Stimulated activated CD8-positive, alpha-beta memory T cell treated with anti-CD3 and anti-CD28 coated beads, Interleukin-15, amount 100 ng/mL, for 4 hours (primary cell): ENCODE measurements at places on chromosomes 3 and 15.
A peak's percentile ranks its signal among the peaks of the same experiment; 100 is the strongest.

DNA sequence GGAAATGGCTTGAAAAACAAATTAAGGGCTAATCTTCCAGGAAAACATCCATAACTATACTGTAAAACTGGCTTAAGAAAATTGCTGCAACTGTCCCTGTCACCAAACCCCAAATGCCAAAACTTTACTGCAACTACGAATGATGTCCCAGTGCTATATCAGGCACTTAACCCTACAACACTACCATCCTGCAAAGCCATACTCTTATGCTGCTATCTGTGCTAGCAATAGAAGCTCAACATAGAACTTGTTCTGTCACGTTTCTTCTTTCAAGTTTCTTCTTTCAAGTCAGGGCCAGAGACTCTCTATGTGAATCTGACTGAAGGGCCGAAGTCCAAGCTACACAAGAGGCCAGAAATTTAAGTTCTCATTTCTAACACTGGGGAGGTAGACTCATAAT, 92.5 kb downstream of the IGSF11 start:
- no peak for DNase-seq

DNA sequence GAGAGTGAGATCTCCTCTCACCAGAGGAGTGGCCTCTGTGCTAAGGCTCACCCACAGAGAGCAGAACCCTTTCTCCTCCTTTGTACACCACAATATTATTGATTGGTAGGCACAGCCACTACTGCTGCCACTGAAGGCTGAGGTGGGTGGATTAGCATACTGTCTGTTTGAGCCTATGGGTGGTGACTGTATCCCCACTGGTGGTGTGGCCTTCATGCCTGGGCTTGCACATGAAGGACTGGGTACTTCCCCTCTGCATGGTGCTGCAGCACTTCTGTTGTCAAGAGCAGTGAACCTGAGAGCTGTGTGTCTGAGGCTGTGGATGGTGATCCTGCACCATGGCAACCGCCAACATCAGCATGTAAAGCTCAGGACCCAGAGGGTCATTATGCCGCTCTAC, 35.7 kb upstream of the NECTIN3 start:
- no peak for DNase-seq

DNA sequence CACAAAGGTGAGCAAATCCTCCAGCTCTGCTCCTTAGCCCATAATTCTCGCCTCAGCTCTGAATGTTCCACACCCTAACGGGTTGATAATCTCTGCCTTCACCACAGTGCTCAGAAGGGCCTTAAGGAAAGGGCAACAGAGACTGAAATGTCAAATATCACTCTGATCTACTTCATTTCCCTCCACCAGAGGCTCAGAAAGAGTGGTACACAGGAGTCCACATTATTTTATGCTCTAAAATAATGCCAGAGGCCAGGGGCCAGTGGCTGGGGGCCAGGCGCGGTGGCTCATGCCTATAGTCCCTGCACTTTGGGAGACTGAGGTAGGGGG, 72.2 kb downstream of the MB21D2 start:
- DNase-seq: no peak

DNA sequence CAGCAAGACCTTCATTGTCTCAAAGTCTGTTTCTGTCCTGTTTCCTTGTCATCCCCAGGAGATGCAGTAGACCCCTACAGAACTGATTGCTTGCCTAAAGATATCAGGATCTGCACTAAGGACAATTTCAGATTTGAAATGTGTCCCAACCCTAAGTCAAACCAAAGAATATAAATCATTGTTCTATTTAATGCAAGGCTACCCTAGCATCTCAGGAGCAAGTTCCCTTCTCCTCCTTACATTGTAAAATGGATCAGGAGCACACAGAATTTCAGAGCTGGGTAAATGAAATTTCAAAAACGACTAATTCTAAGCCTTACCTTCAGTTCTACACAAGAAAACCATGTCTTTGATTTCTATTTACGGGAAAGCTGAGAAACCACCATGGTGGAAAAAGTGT, 360.9 kb upstream of the KCNH8 start:
- DNase-seq: no peak

GRCh38 chr15:45234562-45235235, 17.3 kb upstream of the SLC28A2 start:
- no peak for DNase-seq

DNA sequence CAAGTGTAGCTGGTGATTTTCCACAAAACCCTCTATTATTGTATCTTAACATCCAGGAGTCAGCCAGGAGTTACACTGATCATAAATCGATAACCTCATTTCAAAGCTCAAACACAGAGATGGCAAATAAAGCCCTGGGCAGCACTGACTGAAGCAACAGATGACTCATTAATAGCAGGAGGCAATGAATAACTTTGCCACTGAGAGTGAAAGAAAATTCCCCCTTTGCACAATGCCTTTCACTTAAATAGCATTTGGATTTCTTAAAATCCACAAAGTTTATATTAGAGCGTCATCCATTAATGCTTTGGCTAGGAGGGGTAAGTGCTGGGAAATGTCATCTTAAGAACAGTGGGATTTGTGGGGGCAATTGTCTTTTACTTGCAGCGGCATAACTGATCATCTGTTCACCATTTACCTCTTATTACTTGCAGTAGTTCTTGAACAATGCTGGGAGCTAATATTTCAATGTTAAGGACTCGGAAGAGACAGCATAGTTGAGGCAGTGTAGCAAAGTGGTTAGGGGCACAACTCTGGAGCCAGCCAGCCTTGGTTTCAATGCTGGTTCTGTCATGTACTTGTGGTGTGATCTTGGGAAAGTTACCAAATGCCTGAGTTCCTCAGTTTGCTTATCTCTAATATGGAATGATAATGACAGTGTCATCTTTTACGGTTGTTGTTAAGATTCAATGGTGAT, 630.4 kb upstream of the TBL1XR1 start:
- no peak for DNase-seq

GRCh38 chr3:71926262-71926600, 141.3 kb upstream of the PROK2 start:
- no peak for DNase-seq

- no peak for DNase-seq
Observed at GRCh38 chr3:3666664-3667063, 132.6 kb upstream of the LRRN1 start.

DNA sequence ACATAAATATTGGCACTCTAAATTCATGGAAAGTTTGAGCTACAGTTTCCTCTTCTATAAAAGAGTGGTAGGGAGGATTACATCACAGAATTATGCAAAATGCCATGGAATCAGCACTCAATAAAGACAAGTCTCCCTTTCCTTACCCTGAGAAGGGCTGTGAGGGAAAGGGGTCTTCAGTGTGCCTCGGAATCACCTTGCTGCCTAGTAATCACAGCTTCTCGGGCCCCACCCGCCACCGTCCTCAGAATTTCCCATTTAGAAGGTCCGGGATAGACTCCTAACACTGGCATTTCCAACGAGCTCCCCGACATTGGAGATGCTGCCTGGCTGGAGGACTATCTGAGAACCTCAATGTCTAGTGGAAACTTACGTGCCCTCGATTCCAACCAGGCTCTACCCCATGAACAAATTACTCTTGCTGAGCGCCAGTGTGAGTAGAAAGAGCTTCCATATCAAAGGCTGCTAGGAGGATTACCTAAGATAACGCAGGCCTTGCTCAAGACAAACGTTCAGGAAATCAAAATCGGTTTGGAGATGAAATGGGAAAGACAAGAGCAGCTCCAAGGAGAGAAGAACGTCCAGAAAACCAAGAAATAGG, 92.1 kb upstream of the CHD2 start:
- DNase-seq: no peak

- DNase-seq: no peak
Observed at GRCh38 chr3:150469031-150469930, 61.2 kb downstream of the TSC22D2 start.

- no peak for DNase-seq
Observed at GRCh38 chr3:81707996-81708395, 53.4 kb downstream of the GBE1 start.

DNA sequence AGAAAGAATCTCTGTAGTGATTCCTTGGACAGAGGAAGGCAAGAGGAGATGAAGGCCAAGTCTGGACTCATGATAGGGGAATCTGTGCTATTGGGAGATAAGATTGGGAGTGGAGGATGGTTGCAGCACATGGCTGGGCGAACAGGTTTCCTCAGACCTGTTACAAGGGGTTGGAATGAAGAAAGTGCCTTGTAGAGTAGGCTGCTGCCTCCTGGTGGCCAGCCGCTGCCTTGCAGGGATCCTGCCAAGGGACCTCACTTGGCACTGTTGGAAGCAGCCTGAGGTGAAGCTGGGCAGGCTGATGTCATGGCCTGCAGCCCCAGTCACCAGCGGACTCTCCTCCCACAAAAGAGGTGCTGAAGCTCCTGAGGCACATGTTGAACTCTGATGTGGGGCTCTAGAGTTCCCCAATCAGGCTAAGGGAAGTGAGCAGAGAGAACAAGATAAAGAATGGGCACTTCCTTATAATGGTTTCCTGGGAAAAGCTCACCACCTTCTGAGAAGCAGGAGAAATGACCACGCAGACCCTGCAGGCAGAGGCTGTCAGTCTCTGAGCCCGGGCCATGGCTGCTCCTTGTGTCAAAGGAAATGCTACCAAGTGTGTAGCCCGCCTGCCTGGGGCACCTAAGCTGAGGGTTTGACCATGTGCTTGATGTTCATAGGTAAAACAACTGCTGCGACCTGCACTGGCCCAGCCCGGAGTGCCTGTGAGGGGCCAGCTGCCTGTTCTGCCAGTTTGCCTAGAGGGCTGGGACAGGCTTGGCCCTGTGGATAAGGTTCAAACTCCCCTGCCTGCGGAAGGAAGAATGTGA, 1.6 kb upstream of the TEX264 start:
- peak; percentile 66 for DNase-seq

GRCh38 chr15:83127547-83128150, 20.2 kb downstream of the TM6SF1 start:
- DNase-seq: no peak

DNA sequence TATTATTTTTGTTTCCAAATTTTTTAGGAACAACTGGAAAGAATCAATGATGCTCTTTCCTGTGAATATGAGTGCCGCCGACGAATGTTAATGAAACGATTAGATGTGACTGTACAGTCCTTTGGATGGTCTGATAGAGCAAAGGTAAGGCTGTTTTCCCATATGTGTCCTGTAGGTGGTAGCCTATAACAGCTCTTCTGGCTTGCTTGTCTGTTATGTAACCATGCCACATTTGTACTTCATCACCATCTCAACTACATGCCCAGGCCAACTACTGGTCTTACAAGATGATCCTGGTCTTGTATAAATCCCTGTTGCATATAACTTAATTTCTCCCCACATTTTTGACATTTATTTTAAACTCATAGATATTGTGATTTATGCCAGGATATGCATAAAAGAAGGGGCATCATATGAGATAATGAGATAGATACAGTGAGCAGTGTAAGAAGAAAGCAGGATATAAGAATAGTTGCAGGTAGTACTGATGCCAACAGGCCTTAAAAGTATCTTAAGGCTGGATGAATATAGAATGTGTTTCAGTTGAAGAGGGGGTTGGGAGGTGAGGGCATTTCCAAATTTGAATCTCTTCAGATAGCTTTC, 20.3 kb downstream of the FAM98B start:
- no peak for DNase-seq

GRCh38 chr3:12230406-12230805, 58.5 kb upstream of the PPARG start:
- no peak for DNase-seq

DNA sequence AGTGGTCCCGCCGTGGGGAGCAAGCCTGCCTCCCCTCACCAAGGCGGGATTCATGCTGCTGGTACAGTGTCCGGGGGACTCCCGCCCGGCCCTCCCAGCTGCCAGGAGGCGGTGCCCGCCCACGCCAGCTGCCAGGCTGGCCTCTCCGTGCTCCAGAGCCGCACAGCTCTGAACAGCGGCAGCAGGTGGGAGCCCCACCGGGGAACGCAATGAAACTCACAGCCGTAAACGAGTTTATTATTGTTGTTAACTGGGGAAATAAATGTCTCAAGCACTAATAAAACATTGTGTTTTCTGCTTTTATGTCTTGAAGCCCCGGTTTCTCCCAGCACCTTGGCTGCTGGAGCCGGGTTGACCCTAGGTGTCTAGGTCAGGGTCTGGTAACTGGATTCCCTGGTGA, 317.7 kb upstream of the TLE3 start:
- no peak for DNase-seq

DNA sequence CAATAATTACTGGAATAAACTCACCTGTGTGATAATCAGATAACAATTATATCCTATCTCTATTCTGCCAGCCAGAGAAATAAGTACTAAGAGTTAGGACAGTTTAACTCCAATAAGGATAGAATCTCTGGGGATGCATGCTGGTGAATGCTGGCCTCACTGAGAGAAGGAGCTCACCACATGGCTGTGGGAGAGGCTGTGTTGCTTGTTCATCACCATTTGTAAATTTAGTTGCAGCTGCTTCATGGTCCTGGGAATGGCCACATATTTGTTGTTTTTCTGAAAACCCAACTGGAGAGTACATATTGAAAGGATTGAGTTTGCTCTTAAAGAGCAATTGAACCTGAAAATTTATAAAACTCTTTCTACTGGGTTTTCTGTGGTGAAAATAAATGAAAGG, 207.3 kb downstream of the NECTIN3 start:
- no peak for DNase-seq

GRCh38 chr3:184391266-184391665, 11.4 kb downstream of the CHRD start:
- DNase-seq: no peak
